A549 treated with Hydrocortisone at 1 μM for 4 hours (cell line): ENCODE measurements at places on chromosomes 7 and 10. TPM values are rescaled to one million over a fixed set of nuclear protein-coding genes. Genes with fewer than 3 reads are reported as not detected.

ANKRD30A gene
- 0.36 to 0.99 TPM (median 0.86 TPM) in 5 replicates for total RNA-seq

CCSER2 gene
- total RNA-seq: 9.6 to 13.1 TPM (median 10.8 TPM) in 5 replicates

NT5C3A gene
- total RNA-seq: 31.9 to 41.5 TPM (median 35.3 TPM) in 5 replicates

OR9A2 gene
- not detected in 5 replicates for total RNA-seq

OPN1SW gene
- not detected in 5 replicates for total RNA-seq

DPYSL4 gene
- total RNA-seq: 16.8 to 20.1 TPM (median 19.7 TPM) in 5 replicates

CPA2 gene
- 0.08 to 0.30 TPM (median 0.16 TPM) in 3 of 5 replicates, not detected in the others for total RNA-seq

MYO1G gene
- total RNA-seq: 0.16 to 0.25 TPM (median 0.21 TPM) in 5 replicates
